HL-60 (cell line): ENCODE measurements at places on chromosomes 3 and 15.

- DNase-seq = no peak
Measured at GRCh38 chr15:88604381-88605188, 16.6 kb upstream of the AEN start.

DNA sequence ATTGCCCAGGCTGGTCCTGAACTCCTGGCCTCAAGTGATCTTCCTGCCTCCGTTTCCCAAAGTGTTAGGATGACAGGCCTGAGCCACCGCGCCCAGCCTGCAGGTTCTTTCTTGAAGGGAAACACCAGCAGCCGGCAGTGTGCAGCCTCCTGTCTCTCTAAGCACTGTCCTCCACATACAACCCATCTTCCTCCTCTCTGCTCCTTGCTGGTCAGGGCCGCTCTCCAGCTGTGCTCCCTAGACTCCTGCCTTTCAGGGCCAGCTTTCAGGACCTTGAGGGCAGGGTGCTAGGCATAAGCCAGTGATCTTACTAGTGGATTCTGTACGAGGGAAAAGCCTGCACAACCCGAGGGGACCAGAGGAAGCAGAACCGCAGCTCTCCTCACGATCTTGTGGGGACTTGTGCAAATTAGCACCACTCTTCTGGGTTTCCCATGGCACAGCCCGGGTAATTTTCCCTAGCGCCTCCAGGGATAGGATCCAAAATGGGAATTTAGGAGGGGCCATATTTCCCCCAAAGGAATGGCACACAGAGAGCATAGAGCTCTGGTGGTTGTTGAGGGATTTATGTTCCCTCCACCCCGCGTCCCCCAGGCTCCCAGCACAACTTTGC, 18.2 kb upstream of the CORO2B start:
- no peak for DNase-seq

DNA sequence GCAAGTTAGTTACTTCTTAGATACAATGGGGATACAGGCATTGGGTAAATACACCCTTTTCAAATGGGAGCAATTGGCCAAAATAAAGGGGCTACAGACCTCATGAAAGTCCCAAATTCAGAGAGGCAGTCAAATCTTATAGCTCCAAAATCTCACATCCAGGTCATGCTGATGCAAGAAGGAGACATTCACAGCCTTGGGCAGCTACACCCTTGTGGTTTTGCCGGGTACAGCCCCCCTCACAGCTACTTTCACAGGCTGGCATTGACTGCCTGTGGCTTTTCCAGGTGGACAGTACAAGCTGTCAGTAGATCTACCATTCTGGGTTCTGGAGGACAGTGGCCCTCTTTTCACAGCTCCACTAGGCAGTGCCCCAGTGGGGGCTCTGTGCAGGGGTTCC, 17.5 kb upstream of the PLSCR1 start:
- no peak for DNase-seq

DNA sequence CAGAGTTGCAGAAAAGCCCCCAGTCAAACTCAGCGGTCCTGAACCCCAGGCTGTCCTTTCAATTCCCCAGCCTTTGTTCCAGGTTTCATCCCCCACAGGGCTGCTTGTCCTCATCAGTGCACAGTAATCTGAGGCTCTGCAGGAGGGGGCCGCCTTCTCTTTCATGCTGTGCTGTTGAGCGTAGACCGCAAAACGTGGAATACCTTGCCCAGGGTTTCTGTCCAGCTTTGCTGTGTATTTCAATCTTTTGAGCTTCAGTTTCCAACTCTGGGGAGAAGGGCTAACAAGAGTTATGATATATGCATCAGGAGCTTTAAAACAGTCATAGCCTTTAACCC, 64.8 kb downstream of the FAM43A start:
- DNase-seq = no peak

DNA sequence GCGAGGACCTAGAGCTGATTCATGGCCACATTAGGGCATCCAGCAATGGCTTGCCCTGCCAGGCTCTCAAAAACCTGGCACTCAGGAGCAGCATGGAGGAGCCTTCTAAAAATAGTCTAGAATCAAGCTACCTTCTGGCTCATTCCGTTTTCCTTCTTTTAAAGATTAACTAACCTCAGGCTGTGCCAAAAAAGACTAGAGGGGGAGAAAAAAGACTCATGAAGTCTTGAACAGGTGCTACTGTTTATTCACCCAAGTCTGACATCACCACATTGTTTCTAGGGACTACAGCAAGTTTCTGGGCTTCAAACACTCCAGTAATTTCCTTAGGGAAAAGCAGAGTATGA, 125.8 kb downstream of the TNIK start:
- DNase-seq = no peak

DNA sequence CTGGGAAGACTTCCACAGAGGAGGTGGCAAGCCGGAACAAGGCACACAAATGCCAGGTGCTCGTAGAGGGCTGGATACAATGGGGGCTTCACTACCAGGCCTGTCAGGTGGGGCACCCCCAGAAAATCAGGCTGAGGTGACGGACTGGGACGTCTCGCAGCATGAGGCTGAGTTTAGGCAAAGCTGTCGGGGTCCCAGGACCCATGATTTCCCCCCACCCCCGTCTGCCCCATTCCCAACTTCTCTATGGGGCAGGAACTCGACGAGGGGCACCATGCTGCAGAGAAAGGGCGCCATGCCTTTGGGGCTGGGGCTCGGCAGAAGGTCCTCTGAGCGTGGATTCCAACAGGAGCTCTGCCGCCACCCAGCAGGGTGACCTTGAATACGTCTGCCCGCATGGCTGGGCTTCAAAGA, 65.7 kb upstream of the HES1 start:
- DNase-seq = no peak

- no peak for DNase-seq
Measured at GRCh38 chr3:53630547-53630946, 136.1 kb downstream of the CACNA1D start.

- DNase-seq = no peak
Measured at GRCh38 chr3:13693441-13693840, 144.5 kb downstream of the FBLN2 start.

DNA sequence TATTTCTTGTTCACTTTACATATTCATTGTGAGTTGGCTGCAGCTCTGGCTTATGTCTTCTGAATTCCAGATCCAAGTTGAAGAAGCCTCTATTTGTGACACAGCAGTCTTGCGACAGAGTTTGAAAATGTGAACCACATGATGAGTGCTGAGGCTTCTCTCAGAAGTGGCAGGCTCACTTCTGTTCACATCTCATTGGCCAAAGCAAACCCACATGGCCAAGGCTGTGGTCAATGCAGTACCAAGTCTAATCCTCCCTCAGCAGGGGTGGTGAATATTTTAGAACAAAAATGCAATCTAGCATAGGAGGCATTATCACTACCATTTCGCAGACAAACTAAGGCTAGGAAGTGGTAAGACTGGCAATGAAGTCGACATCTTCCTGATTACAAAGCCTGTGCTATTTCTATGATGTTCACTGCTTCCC, 45.2 kb downstream of the CDCP1 start:
- DNase-seq = peak; percentile 85

DNA sequence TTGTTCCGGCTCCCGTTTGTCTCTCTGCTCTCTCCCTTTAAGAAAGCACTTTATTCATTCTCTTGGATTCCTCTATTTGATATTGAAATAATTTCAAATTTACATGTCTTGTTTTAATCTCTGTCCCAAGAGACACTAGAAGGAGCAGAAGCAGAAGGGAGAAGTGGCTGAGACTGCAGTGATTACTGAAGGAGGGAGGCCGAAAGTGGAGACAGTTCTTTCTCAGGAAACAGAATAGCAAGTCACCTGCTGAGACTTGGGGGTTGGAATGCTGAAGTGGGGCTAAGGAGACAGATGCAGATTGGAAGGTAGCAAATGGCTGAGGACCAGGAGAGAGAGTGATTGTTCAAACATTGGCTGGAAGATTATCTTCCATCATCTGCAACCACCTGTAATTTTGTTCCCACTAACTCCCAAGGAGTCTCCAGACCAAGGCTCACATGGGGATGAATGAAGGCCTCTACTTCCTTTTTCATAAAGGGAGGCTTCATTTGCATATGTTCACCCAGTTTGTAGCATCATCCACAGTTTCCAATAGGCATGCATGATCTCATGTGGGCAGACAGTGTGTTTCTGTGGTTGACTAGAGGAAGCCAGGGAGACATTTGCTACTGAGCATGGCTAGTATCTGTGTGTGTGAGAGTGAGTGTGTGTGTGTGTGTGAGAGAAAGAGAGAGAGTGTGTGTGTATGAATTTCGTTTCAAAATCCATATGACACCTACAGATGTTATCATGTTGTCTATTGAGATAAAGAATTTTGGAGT, 24.0 kb downstream of the LTF start:
- peak; percentile 45 for DNase-seq

GRCh38 chr15:100862162-100862561, 17.5 kb upstream of the ALDH1A3 start:
- DNase-seq = no peak
